ENCODE measurements at places on chromosomes 5 and 9.
A peak's percentile ranks its signal among the peaks of the same experiment; 100 is the strongest.

- DNase-seq: peak; percentile 57
Observed at GRCh38 chr5:6480133-6481051, 31.7 kb downstream of the UBE2QL1 start.

DNA sequence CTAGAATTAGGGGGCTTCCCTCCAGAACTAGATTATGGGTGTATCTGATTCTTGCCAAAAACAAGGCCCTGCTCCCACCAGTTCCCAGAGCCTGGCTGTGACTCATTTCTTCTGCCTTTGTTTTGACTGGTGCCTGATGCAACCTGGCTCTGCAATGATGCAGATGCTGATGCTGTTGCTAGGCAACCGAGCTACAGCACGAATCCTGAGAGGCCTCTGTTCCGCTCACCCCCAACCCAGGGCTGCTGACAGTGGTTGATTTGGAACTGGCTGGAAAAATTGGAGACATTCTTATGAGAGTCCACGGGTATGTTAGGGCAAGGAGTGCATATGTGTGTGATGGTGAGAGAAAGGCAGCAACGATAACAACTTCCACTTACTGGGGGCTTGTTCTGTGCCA, 100.3 kb downstream of the NSG2 start:
- DNase-seq: no peak

DNA sequence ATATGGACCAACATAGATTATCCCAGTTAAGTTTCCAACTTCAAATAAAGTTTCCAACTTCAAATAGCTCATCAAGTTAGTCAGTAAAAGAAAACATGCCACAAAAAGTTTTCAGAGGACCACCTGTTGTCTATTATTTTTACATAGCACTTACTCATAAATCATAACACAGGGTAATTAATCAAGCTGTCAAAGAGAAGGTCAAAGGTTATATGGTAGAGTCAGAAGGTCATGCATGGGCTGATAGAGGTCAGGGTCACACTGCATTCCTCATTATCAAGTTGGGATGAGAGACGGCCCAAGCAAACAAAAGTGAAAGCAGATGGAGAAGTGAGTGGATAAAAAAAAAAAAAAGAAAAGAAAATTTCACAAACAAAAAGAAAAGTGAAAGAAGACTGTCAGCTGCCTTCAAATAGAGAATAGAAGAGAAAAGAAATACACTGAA, 145.5 kb upstream of the POU5F2 start:
- no peak for DNase-seq

DNA sequence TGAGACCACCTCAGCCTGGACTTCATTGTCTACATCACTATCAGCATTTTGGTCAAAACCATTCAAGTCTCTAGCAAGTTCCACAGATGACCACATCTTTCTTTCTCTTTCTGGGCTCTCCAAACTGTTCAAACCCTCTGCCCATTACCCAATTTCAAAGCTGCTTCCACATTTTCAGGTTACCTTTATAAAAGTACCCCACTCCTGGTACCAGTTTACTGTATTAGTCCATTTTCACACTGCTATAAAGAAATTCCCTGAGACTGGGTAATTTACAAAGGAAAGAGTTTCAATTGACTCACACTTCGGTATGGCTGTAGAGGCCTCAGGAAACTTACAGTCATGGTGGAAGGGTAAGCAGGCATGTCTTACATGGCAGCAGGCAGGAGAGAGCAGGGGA, 84.5 kb downstream of the FBXL7 start:
- no peak for DNase-seq

- no peak for DNase-seq
Observed at GRCh38 chr9:134555094-134555650, 86.4 kb upstream of the COL5A1 start.

DNA sequence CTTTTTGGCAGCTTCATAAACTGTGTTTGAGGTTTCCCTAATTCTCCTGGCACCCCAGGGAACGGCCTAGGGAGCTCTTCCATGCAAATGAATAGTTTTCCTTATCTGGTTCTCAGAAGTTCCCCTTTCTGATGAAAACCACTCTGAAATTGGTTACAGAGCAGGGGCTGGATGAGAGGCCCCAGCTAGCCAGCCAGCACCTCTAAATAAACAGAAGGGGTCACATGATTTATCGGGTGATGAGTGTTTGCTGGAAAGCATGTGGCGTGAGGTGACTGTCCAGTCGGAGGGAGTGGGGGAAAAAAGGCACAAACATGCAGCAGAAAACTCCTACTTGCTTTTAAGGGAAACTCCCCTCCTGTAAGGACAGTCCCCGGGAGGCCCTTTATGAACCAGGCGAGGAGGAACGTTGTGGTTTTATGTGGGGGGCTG, 261.2 kb upstream of the ANKRD55 start:
- DNase-seq: no peak

GRCh38 chr5:166906991-166907713, 1384.3 kb upstream of the WWC1 start:
- DNase-seq: no peak
